ENCODE measurements at places on chromosomes 7 and 10.

GRCh38 chr10:81303656-81304055 is 571.3 kb upstream of the NRG3 start:
- no peak for DNase-seq
- no peaks in the 10 kb centered on the region for H3K4me1 ChIP-seq
- no peak overlapping the region for H3K27ac ChIP-seq
- no peaks in the 10 kb centered on the region for H3K36me3 ChIP-seq

GRCh38 chr10:48467669-48468068 is 137.2 kb downstream of the ARHGAP22 start:
- H3K4me3 ChIP-seq, result no peak overlapping the region
- no peaks in the 10 kb centered on the region for H3K36me3 ChIP-seq
- no peak overlapping the region for H3K27ac ChIP-seq
- peaks cover 5% of the 10 kb centered on the region for H3K4me1 ChIP-seq
- no peaks in the 10 kb centered on the region for H3K27me3 ChIP-seq

DNA sequence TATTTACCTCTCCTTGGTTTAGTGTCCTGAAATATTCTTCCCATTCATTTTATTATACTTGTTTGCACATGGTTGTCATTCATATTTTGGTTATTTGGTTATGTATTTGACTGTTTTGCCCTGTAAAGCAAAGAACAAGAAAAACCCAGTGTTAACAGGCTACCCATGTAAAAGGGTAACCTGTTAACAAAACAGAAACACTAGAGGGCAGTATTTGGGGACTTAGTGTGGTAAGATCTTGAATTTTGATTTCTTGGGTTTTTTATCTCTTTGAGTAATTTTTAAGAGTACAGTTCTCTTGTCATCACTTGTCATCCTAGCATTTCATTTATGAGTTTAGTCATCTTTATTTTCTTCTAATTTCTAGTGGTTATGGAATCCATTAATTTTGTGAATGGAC is 51.3 kb downstream of the POLL start:
- H3K4me3 ChIP-seq, result no peak overlapping the region
- no peak overlapping the region for H3K27ac ChIP-seq
- H3K36me3 ChIP-seq, result peaks cover 17% of the 10 kb centered on the region
- peak; percentile 6 for DNase-seq

DNA sequence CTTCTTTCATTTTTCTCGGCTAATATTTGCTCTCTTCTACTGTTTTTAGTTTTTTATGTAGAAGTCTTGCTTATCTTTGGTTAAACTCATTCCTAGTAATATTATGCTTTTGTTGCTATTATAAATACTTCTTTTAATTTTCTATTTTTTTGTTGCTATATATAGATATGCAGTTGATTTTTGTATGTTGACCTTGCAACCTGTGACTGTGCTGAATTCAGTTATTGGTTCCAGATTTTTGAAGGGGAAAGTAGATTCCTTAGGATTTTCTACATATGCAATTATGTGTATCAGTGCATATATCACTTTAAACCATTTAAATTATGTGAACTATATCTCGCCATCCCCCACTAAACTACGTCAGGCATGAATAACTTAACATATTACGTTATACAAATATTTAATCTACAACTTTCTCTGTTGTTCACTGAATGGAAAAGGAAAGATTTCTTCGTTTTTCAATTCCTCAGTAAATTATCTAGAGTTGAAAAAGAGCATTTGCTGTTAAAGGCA is 71.5 kb downstream of the IDE start:
- no peaks in the 10 kb centered on the region for H3K27me3 ChIP-seq
- no peak overlapping the region for H3K27ac ChIP-seq
- no peak overlapping the region for H3K4me3 ChIP-seq
- no peak for DNase-seq
- H3K36me3 ChIP-seq, result peaks cover 17% of the 10 kb centered on the region

GRCh38 chr10:128058106-128058749 is 68.0 kb downstream of the MKI67 start:
- no peak overlapping the region for H3K27ac ChIP-seq
- peaks cover 46% of the 10 kb centered on the region for H3K36me3 ChIP-seq
- H3K4me3 ChIP-seq, result no peak overlapping the region
- H3K4me1 ChIP-seq, result peaks cover 15% of the 10 kb centered on the region
- no peak for DNase-seq
- no peaks in the 10 kb centered on the region for H3K27me3 ChIP-seq

DNA sequence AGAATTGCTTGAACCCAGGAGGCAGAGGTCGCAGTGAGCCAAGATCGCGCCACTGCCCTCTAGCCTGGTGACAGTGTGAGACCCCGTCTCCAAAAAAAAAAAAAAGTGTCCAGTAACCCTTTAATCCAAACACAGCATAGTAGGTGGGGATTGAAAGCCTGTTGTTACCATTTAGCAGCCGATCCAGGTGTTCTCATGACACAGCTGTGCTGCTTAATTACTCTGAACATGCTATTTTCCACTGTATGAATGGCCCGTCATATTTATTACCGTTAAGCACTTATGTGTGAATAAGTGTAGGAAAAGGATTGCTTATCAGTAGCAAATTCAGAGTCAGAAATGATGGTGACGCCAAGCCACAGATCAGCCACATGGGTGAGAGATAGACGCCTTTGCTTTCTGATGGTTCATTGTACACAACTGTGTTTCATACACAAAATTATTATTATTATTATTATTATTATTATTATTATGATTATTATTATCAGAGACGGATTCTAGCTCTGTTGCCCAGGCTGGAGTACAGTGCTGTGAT is 11.6 kb upstream of the ORAI2 start:
- H3K27me3 ChIP-seq, result no peaks in the 10 kb centered on the region
- H3K4me1 ChIP-seq, result peaks cover 59% of the 10 kb centered on the region
- no peak overlapping the region for H3K27ac ChIP-seq
- H3K4me3 ChIP-seq, result no peak overlapping the region

- no peak for DNase-seq
- H3K36me3 ChIP-seq, result no peaks in the 10 kb centered on the region
- H3K4me3 ChIP-seq, result no peak overlapping the region
- H3K27ac ChIP-seq, result no peak overlapping the region
- H3K4me1 ChIP-seq, result no peaks in the 10 kb centered on the region
- no peaks in the 10 kb centered on the region for H3K27me3 ChIP-seq
Measured at GRCh38 chr7:68200051-68200670, 1203.5 kb downstream of the TYW1 start.

DNA sequence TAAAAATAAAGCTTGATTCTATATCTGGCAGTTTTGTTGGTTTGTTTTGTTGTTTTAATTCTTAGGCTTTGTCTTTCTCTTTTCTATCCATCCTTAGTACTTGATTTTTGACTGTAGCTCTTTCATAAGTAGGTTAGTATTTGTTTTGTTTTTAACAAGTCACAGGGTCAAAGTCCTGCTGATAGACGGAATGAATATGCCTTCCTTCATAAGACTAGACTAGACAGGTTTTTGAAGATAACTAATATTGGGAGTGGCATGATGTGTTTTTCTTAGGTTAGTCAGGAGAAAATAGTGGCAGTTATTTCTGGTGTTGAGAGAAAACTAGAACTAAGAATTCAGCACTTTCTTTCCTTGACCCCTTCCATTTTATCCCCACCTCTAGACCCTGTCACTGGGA is 50.4 kb downstream of the CASD1 start:
- H3K4me1 ChIP-seq, result no peaks in the 10 kb centered on the region
- H3K27me3 ChIP-seq, result no peaks in the 10 kb centered on the region
- no peak overlapping the region for H3K4me3 ChIP-seq
- H3K27ac ChIP-seq, result no peak overlapping the region

GRCh38 chr7:88789480-88790064 is 6.0 kb downstream of the TEX47 start:
- H3K4me1 ChIP-seq, result no peaks in the 10 kb centered on the region
- no peak overlapping the region for H3K27ac ChIP-seq
- peak; percentile 13 for DNase-seq

DNA sequence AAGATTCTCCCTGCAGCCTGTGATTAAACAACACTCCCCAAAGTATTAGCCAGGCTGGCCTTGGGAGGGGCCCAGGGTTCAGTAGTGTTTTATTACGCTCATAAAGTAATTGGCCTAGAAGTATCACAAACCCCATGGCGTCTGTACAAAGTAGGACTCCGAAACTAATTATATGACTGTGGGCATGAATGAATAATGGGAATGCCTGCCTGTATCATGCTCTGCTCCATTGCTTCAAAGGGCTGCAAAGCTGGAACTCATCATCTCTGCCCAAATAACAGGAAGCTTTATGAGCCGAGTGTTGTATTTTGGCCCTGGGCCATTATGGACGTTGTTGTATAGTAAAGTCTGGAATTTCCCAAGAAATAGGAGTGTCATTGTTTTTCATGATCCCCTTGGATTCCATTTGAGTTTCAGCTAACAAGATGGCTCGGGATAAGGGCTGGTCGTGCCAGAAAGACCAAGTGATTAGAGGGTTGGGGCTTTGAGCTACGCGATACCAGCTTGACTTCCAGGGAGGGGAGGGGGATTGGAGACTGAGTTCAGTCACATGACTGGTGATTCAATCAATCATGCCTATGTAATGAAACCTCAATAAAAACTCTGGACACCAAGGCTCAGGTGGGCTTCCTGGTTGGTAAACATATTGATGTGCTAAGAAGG is 65.3 kb upstream of the NPTX2 start:
- no peaks in the 10 kb centered on the region for H3K36me3 ChIP-seq
- no peak for DNase-seq
- no peak overlapping the region for H3K27ac ChIP-seq
- no peaks in the 10 kb centered on the region for H3K4me1 ChIP-seq

GRCh38 chr7:18444826-18445225 is 50.7 kb upstream of the HDAC9 start:
- no peaks in the 10 kb centered on the region for H3K36me3 ChIP-seq
- H3K4me1 ChIP-seq, result no peaks in the 10 kb centered on the region
- DNase-seq, result no peak
- H3K27me3 ChIP-seq, result no peaks in the 10 kb centered on the region
- H3K4me3 ChIP-seq, result no peak overlapping the region

DNA sequence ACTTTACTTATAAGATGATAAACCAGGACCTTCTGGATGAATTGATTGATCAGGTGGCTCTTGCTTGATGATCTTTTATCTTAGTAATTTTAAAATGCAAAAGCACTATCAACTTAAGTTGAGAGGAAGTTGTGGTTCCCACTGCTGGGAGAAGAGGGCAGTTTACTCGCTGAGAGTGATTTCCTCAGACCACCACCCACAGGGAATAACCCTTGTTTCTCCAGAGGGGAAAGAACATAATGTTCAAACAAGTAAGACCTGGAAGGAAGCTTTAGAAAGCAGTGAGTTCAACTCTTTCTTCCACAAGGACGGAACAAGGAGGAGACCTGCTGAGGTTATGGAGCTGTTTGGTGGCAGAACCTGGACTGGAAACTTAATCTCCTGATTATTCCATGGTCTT is 138.7 kb downstream of the FAM204A start:
- no peak overlapping the region for H3K27ac ChIP-seq
- H3K27me3 ChIP-seq, result no peaks in the 10 kb centered on the region

- H3K27me3 ChIP-seq, result no peaks in the 10 kb centered on the region
- DNase-seq, result no peak
- peaks cover 3% of the 10 kb centered on the region for H3K36me3 ChIP-seq
- peak overlapping the region; percentile 33 for H3K4me3 ChIP-seq
- peak overlapping the region; percentile 96 for H3K27ac ChIP-seq
Measured at GRCh38 chr7:1508277-1508758, 4.1 kb upstream of the INTS1 start.

- DNase-seq, result no peak
- H3K36me3 ChIP-seq, result peaks cover 15% of the 10 kb centered on the region
- H3K4me3 ChIP-seq, result no peak overlapping the region
- H3K4me1 ChIP-seq, result no peaks in the 10 kb centered on the region
- no peaks in the 10 kb centered on the region for H3K27me3 ChIP-seq
Measured at GRCh38 chr7:37007268-37007667, 283.0 kb upstream of the AOAH start.

GRCh38 chr10:117996709-117997108 is 50.0 kb downstream of the RAB11FIP2 start:
- H3K4me1 ChIP-seq, result no peaks in the 10 kb centered on the region
- H3K27me3 ChIP-seq, result no peaks in the 10 kb centered on the region
- no peaks in the 10 kb centered on the region for H3K36me3 ChIP-seq
- H3K4me3 ChIP-seq, result no peak overlapping the region
- H3K27ac ChIP-seq, result no peak overlapping the region
- no peak for DNase-seq

GRCh38 chr10:17228091-17229015 is at the start of gene VIM:
VIM (plus strand) TSS chr10:17228241; CDS start chr10:17229423, 1,182 bp downstream.
- DNase-seq, result peak; percentile 68
- H3K36me3 ChIP-seq, result peaks cover 23% of the 10 kb centered on the region
- peak within 1 kb of the TSS; percentile 71 for H3K4me3 ChIP-seq

DNA sequence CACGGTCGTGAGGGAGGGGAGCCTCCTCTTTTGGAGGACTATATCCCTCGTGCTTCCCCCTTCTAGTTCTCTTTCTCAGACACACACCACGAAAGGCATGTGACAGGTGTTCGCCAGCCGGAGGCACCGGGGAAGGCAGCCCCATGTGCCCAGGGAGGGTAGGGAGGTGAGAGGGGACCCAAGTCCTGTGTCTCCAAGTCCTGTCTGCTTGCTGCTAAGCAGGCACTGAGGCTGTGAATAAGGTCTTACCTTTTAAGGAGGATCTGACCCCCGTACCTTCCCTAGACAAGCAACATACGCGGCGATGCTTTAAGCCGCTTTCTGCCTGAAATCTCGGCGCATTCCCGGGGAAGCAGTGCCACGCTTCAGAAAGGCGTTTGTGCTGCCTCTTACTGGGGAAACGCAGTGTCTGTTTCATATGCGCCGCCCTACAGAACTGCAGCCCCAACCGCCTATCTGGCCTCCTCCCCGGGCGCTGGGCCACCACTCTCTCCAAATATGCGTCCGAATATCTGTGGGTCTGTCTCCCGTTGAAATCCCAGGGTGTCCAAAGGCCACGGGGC is 770 bp downstream of the PLXNA4 start:
- H3K4me3 ChIP-seq, result no peak overlapping the region
- no peak overlapping the region for H3K27ac ChIP-seq
- H3K4me1 ChIP-seq, result peaks cover 5% of the 10 kb centered on the region
- H3K36me3 ChIP-seq, result no peaks in the 10 kb centered on the region

- no peak overlapping the region for H3K4me3 ChIP-seq
- H3K36me3 ChIP-seq, result no peaks in the 10 kb centered on the region
- H3K27me3 ChIP-seq, result no peaks in the 10 kb centered on the region
- DNase-seq, result no peak
- H3K27ac ChIP-seq, result no peak overlapping the region
- H3K4me1 ChIP-seq, result no peaks in the 10 kb centered on the region
Measured at GRCh38 chr7:158035343-158035742, 552.3 kb downstream of the PTPRN2 start.

DNA sequence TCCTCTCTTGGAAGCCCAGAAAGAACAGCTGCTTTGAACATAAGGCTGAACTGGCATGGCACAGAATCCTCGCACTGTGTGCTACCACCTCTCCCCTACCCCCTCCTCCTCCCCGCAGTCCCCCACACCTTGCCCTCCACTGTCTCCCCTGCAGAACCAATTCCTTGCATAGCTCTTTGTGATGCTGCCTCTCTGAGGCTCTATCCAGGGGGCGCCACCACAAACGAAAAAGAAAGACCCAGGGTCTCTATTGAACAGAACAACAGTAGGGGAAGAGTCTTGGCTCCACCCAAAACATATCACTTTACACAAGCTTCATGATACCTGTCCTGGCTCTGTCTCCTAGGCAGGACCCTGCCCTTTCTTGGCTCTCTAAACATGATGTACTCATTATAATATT is 26.2 kb upstream of the EBLN1 start:
- no peaks in the 10 kb centered on the region for H3K36me3 ChIP-seq
- H3K4me1 ChIP-seq, result no peaks in the 10 kb centered on the region
- DNase-seq, result no peak
- H3K27me3 ChIP-seq, result no peaks in the 10 kb centered on the region
